ENCODE measurements at places on chromosomes 7 and 10. TPM values are rescaled to one million over a fixed set of nuclear protein-coding genes. Genes with fewer than 3 reads are reported as not detected.

- ATAC-seq, result no peak
Observed at GRCh38 chr7:117021366-117021765, 68.1 kb downstream of the ST7 start.

- no peak for ATAC-seq
Observed at GRCh38 chr7:127765150-127765549, 113.2 kb downstream of the SND1 start.

GRCh38 chr7:108525327-108525984 lies 479 bp downstream of the PNPLA8 start:
- peak; percentile 75 for ATAC-seq

DNA sequence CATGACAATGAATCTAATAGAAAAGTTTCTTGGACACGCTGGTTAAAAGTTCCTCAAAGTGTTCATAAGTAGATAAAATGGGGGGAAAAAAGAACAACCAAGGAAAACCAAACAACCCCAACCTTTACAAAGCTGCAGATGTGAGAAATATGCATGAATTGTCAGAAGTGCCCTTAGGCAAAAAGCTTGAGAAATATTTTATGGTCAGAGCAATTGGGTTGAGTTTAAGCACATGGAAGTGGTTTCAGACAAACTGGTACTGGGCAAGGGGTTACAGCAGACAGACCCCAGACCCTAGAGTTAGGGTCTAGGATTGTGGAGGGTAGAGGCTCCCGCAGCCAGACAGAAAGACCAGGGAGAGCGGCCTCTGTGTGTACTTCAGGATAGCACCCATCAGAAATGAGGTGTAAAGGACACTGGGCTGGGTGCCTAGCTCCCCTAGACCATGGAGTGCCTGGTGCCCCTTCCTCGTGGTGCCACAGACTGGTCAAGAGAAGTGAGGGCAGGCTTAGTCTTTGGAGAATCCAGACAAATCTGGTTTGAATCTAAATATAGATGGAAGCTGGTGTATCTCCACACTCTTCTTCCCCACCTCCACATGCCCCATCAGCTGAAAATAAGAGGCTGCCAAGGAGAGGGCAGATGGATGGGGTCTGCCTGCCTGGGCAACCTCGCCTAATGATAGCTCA lies 37.3 kb downstream of the PNLIPRP2 start:
- no peak for ATAC-seq

GRCh38 chr10:14781763-14782162 lies 7.1 kb upstream of the FAM107B start:
- ATAC-seq, result no peak

DNA sequence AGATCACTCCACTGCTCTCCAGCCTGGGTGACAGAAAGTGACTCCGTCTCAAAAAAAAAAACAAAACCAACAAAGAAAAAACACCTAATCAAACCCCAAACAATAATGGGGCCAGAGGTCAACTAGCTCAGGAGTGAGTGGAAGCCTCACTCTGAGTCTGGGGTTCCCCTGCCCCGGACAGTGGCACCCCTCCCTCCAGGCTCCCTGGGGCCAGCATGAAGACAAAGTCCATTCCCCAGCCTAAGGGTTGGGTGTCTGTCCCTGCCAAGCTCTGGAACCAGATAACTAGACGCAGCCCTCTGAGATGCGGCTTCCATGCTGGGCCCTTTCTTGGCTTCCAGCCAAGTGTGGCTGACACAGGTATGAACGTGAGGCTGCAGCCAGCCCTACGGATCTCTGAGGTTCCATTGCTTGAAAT lies 1.7 kb upstream of the FUOM start:
- no peak for ATAC-seq

- no peak for ATAC-seq
Observed at GRCh38 chr7:106870983-106871410, 5.9 kb downstream of the PIK3CG start.

DNA sequence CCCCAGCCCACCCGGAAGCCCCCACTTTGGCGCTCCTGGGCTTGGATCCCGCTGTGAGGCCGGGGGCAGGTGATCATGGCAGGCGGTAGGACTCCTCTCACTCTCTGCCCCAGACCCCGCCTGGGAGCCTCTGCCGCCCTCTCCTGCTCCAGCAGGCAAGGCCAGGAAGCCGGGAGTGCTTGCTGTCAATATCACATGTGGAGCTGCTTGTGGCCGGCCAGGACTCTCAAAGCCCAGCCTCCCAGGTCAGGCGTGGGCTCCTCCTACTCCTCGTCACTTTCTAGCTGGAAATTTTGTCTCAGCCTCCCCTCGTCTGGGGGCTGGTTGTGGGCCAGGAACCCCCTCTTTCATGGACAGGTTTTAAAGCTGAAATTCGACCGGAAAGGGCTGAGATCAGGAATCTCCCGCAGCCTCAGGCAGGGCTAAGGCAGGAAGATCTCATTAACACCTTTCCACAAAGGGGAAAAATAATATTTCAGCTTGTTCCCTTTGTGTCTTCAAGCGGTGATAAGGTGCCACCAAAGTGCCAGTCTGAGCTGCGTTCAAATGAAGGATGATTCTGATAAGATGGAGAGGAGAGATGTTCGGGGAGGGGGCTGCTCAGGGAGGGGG lies 273.6 kb upstream of the PODXL start:
- ATAC-seq, result no peak

DNA sequence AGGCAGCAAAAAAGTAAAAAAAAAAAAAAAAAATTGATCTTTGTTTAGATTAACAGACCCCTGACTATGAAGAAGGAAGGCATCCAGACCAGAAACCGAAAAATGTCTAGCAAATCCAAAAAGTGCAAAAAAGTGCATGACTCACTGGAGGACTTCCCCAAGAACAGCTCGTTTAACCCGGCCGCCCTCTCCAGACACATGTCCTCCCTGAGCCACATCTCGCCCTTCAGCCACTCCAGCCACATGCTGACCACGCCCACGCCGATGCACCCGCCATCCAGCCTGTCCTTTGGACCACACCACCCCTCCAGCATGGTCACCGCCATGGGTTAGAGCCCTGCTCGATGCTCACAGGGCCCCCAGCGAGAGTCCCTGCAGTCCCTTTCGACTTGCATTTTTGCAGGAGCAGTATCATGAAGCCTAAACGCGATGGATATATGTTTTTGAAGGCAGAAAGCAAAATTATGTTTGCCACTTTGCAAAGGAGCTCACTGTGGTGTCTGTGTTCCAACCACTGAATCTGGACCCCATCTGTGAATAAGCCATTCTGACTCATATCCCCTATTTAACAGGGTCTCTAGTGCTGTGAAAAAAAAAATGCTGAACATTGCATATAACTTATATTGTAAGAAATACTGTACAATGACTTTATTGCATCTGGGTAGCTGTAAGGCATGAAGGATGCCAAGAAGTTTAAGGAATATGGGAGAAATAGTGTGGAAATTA lies 19.4 kb downstream of the GATA3 start:
- no peak for ATAC-seq

DNA sequence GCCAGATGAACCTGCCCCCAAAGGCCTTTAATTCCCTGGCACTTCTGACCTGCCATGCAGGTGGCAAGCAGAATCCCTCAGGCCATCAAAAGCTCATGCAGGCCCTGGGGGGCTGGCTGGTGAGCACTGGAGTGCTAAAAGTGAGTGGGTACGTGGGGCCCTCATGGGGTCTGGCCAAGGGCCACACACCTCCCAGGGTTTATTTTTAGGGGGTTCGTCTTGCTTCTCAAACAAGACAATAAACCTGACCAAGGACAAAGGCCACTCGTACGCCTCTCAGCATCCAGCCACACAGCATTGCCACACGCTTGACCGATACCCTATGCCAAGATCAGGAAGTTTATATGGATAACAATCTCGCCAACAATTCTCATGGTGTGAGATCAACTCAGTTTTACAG lies 33.1 kb upstream of the DOCK1 start:
- ATAC-seq, result no peak

- no peak for ATAC-seq
Observed at GRCh38 chr10:6478722-6479121, 101.4 kb downstream of the PRKCQ start.

DNA sequence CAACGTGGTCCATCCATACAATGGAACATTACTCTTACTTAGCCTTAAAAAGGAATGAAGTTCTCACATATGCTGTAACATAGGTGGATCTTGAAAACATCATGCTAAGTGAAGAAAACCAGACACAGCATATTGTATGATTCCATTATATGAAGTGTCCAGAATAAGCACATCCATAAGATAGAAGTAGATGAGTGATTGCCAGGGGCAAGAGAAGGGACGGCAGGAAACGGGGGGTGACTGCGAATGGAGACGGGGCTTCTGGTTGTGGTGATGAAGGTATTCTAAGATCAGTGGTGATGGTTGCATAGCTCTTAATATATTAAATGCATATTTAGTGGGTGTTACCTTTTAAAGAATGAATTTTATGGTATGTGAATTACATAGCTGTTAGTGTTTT lies 29.8 kb downstream of the UBE3C start:
- no peak for ATAC-seq

DNA sequence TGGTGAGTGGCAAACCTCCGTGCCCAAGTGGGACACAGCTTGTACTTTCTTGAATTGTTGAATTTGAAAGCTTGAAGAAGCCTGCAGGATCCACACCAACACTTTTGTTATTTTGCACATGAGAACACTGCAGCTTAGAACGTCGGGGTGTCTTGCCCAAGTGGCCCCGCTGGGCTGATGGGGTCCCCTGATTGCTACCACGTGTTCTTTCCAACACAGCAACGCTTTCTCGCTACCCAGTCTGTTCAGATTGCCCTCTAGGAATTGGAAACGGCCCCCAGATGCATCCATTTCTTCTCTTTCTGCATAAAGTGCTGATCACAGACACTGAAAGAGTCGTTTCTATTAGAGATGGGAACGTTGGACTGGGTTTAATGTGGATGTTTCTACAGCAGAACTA lies 268.5 kb downstream of the ADARB2 start:
- no peak for ATAC-seq

DNA sequence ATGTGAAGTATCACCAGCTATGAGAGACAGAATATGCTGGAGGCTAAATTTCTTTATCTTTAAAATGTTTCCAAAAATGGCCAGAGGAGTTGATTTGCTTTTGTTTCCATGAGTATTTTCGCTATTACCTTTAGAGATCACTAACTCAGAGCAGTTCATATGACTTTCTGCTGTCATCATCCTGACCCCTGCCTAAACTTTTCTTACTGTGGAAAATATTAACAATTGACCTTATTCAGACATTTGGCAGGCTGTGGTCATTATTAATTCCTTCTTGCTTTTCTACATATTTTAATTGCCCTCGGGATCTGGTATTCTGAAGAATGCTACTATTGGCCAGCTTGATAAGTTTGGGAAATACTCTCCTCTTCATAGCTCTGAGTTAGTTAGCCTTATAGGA lies 156.5 kb downstream of the EXOC4 start:
- no peak for ATAC-seq

GRCh38 chr7:47088329-47089067 lies 493.4 kb downstream of the TNS3 start:
- ATAC-seq, result peak; percentile 66

DNA sequence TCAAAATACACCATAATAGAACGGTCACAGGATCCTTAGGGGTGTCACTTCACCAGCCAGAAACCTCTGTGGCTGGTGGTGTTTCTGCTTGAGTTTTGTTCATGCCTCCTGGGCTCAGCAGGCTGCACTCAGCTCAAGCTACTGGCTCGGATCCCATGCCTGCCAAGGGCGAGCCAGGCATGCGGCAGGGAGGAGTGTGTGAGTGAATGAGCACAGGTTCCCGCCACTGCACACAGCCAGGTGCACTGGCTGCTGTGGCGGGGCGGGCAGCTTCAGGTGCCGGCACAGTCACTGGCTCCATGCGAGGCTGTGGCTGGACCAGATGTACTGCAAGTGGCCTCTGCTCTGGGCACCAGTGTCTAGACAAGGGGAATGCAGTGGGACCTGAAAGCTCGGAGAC lies 29.5 kb downstream of the CLDN12 start:
- ATAC-seq, result peak; percentile 86

DNA sequence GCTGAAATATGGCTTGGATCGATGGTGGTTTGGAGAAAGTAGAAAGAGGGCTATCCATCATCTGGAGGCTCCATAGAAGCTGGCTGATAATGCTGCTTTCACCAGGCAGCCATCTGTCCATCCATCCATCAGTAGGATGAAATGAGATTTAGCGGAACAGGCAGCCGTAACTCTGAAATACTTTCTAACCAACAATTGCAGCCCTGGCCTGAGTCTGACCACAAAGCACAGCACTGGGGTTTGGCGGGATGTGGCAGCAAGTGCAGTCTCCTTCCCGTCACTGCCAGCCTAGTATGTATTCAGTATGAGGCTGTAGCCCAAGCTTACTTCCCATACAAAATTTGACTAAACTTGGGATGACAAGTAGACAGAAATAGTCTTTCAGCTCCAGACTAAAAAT lies 38.0 kb downstream of the R3HCC1L start:
- no peak for ATAC-seq

DNA sequence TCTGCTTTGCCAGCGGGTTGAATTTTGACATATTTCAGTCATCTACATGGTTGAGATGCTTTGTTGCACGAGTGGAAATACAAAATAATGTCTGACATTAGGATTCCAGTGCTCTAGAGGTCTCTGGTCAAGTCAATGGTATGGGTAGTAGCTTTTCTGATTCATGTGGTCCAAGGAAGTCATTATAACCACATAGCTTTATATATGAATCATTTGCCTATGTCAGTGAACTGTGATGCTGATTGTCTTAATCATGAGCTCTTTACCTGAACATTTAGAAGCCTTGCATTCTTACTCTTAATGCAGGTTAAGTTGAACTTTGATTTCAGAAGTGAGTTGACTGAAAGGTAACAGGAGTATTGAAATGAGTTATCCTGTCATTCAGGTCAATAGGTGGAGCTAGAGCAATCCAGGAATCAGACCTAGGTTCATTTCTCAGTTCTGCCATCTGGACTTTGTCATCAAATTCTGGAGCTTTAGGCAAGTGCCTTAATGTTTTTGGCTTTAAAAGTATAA lies 3.3 kb downstream of the MAPK8 start:
- ATAC-seq, result peak; percentile 15

DNA sequence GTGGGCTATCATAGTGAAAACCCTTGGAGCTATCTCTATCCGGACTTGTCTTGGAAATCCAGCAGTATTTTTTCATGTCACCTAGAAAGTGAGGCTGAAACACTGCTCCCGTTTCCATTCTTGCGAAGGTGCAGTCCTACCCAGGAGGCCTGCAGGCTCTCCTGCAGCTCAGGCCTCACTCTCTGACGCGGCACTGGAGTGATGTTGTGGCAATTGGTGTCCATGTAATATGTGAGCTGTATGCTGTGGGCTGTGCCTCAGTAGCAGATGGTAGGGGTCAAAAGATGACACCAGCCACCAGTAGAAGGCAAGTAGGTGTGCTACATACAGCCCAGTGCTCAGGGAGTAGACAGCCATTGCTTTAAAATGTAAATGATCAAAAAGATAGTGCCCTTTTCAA lies 28.1 kb upstream of the ZNF680 start:
- no peak for ATAC-seq

- no peak for ATAC-seq
Observed at GRCh38 chr10:132667342-132668047, 118.5 kb downstream of the NKX6-2 start.

GRCh38 chr7:153012203-153012602 lies 252.7 kb downstream of the ACTR3B start:
- ATAC-seq, result no peak

GRCh38 chr7:84720456-84721097 lies 466.3 kb downstream of the SEMA3D start:
- no peak for ATAC-seq

- no peak for ATAC-seq
Observed at GRCh38 chr7:101913851-101914250, 96.4 kb downstream of the CUX1 start.

The SEC31B gene
- 3.2 TPM for total RNA-seq

The GRID2IP gene
- 0.12 TPM for total RNA-seq

The SPDYE2 gene
- total RNA-seq, result not detected

The RSPH10B2 gene
- total RNA-seq, result 0.28 TPM

The EN2 gene
- total RNA-seq, result not detected

The NKX2-3 gene
- 0.12 TPM for total RNA-seq

The POR gene
- total RNA-seq, result 137 TPM

The CYP3A4 gene
- 0.24 TPM for total RNA-seq

The TMEM139 gene
- 0.44 TPM for total RNA-seq

The KCTD7 gene
- 2.1 TPM for total RNA-seq

The ADCY1 gene
- total RNA-seq, result 0.40 TPM
